Right renal pelvis (tissue), 4 donors: ENCODE measurements at places on chromosomes 11 and 22.

DNA sequence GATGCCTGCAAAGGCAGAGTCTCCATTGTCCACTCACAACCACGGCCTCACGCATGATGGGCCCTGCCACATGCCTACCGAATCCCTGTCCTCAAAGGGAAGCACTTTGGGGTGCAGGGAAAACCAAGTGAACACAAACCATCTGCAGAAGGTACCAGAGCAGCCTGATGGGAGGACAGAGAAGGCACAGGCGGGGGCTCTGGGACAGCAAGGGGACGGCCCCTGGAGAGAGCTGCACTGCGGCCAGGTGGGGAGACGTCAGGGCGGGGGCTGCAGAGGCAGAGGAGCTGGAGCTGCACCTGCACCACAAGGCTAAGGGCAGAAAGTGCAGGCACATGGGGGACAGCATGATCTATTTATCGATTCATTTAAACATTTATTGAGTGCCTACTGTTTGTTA lies 1056.0 kb downstream of the TBC1D22A start:
- DNase-seq, result no peak

- DNase-seq, result no peak
These were observed 10.8 kb downstream of the SIK3 start for GRCh38 chr11:117087446-117087845.

DNA sequence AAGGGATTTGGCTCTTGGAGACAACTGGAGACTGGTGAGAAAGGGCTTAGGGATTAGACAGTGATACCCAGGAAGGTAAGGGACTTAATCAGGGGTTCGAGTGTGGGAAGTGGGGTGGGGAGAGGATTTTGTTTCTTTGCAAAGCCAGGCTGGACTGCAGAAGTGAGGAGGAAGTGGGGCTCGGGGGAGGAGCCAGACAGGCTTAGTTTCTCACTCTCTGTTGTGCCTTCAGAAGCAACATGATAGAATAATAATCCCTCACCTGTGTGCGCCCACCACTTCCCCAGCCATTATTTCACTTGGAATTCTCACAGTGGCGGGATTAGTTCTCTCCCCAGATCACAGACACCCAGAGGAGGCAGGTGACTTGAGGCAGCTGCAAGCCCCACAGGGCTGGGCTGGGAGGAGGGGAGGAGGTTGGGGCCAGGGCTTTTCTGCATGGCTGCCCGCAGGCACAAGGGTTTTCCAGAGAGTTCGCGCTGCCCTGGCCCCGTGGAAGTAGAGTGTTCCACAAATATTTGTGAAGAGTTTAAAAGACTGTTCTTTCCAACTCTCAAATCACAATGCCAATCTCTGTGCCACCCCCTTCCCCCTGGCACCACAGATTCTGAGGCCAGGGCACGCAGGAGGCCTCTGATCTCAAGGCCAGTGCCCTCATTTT lies 4.0 kb upstream of the SEC14L2 start:
- DNase-seq, result no peak

GRCh38 chr11:113474362-113475159 lies 637 bp downstream of the DRD2 start:
- peak; percentile 93 for DNase-seq

DNA sequence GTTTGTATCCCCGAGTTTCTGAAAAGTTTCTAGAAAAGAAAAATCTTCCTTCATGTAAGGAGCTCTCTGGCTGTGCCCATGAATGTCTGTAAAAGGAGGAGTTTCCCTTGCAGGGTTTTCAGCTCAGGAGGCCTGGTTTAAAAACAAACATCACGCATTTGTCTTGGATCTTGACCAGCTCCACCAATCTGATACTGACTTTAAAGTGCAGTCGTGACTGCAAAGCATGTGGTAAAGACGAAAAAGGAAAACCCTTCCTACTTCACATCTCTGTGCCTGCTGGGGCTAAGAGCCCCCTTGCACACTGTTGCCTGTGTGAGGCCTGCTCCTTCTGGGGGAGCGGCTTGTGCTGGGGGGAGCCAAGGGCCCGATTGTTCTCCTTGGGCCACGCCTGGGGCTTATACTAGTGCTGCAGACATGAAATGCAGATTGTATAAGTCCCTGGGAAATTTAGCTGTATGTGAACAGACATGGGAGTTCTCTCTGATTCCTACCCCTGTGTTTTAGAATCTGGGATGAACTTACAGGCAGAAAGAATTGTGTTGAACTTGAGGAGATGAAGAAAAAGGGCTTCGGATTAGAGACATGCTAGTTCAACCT lies 62.1 kb downstream of the ADAMTS15 start:
- DNase-seq, result no peak

DNA sequence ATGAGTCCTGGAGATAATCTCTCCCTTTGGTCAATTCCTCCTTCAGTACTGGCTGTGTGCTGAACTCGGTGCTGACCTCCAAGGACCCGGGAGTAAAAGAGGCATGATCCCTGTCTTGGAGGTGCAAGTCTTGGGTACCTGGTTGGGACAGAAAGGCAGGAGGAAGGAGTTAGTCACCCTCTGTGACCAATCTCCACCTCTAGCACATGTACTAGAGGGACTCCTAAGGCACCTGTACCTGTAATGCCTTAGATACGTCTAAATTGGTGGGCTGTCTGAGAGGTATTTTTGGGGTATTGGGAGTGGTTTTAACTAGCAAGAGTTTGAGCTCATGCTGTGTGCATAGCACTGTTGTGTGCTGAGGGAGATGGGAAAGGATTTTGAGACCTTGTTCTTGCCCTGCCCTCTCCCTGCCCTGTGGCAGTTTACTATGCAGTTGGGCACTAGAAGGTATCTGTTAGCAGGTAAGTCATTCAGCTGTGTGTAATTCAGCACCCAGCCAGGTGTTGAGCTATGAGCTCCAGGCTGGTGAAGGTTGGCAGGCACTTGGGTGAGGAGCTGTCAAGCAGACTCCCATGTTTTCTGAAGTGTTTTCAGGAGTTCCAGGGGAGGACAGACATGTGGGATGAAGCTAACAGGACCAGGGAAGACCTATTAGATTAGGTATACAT lies 2.5 kb downstream of the PANX1 start:
- no peak for DNase-seq

DNA sequence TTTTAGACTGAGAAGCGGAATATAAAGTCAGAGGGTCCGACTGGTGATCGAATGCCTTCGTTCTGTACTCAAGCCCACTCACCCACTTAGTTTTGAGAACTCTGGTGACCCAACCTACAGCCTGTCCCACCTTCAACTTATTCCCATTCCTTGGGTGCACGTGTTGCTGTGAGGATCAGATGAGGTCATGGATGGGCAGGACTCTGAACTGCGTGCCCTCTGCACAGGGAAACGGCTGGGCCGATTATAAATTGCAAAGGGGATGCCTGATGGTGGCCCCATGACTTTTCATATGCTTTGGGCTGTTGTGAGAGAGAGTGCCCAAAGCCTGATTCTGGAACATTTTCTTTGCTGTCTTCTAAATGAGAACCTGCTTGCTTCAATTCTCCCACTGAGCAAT lies 16.0 kb upstream of the EHF start:
- DNase-seq, result no peak

DNA sequence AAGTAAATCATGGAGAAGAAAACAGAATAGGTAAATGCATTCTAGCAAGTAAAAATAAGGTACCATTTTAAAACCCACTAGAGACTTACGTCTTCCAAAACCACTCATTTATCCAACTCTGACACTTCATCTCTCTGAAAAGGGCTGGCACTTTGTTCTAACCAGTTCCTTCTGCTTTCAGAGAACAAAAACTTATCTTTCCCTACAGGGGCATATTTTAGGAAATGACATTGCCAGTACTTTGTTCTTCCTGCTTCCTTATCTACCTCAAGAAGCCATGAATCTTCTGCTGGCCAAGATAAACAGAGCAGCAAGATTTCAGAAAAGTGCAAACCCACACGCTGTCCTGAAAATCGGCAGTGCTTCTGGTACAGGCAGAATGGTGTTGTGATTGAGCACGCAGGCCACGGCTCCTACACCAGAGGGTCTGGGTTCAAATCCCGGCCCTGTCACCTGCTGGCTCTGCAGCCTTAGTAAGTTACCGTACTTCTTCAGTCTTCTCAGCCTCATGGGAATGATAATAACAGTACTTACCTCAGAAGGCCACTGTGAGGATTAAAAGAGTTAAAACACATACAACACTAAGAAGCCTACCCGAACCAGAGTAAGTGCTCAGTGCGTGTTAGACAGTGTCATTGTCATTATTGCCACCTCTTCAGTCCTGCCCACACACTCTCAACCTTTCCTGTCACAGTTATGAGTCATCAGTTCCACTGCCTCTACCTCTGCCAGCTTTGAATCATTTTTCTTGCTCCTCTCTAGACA lies 11.0 kb downstream of the MPZL3 start:
- no peak for DNase-seq

- no peak for DNase-seq
These were observed 297.2 kb upstream of the ANO5 start for GRCh38 chr11:21895686-21896085.

- no peak for DNase-seq
These were observed 9.6 kb downstream of the ACO2 start for GRCh38 chr22:41478473-41478872.

- no peak for DNase-seq
These were observed 820.5 kb downstream of the BRD1 start for GRCh38 chr22:49007013-49007653.

DNA sequence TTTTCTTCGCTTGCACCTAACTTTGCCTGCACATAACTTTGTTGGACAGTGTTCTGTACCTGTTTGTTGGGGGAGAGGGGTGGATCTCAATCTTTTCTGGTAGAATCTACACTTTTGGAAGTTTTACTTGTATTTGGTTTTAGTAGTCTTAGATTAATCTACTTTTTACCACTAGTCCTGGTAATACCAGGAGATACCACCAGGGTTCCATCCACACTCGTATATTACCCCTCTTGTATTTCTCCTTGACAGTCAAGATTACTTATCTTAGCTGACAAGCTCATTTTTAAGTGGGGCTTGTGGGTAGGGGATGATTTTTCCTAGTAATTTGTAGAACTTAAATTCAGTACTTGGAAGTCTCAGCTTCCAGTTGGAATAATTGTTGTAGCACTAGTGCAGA lies 37.3 kb upstream of the TECTA start:
- no peak for DNase-seq

DNA sequence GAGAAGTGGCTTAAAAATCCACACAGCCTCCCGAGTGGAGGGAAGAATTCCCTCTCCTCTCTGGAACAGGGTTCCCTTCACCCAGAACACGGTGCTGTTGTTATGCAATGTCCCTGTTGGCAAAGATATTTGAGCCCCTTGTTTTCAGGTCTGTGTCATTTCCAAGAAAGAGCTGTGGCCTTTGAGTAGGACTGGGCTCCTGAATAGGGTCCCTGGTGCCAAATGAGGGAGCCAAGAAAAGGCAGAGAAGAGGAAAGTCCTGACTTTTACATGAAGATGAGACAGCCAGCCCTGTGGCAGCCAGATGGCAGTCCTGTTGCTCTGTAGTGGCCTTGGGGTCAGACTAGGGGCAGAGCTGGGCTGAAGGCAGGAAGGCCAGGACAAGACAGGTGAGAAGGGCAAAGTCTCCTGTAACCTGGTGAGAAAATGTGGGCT lies 51.2 kb upstream of the ELF5 start:
- no peak for DNase-seq
